ENCODE measurements at places on chromosomes 1 and 21.

GRCh38 chr1:94979656-94980581 is 53.0 kb upstream of the CNN3 start:
- no peak for DNase-seq

GRCh38 chr1:186927884-186928283 is 99.1 kb downstream of the PLA2G4A start:
- no peak for DNase-seq

- no peak for DNase-seq
Observed at GRCh38 chr1:212351588-212352362, 62.9 kb downstream of the PACC1 start.

GRCh38 chr1:183945428-183946319 is 91.9 kb downstream of the COLGALT2 start:
- no peak for DNase-seq

- no peak for DNase-seq
Observed at GRCh38 chr1:110165761-110166231, 15.5 kb downstream of the SLC6A17 start.

DNA sequence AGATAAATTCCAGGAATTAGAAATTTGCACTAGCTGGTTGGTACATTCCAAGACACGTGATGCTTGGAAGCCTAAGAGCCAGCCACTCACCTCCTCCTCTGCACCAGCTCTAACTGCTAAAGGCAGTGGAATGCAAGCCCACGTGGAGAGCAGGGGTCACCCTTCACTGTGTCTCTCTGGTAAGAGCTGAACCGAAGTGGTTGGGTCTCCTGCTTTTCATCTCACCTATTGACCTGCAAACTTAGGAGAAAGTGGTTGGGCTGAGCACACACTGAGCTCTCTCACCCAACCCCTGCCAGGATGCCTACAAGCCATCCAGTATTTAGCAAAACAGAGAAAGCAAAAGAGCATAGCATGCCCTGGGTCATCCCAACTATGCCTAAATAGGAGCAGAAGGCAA is 19.3 kb downstream of the HAO2 start:
- DNase-seq, result no peak

DNA sequence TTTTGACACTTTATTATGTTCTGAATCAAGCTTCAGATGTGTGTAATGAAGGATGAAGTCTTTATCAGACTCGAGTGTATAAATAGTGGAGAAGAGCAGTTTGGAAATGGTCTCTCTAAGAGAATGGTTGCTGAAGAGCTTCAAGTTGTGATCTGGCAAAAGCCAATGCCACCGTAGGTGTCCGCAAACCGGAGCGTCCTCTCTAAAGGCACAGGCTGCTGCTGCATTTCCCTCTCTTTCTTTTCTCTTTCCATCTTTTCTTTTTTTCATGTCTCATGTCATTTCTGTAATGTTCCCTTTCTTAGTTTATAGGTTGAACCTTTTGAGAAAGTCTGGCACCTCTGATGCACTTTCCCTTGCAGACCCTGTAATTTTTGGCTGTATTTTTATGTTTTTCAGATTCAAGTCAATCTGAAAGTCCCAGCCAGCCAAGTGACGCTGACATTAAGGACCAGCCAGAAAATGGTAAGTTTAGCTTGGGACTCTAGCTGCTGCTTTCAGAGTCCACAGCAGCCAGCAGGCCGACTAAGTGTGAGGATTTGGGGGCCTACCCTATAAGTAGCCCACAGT is 194.8 kb downstream of the NFIA start:
- no peak for DNase-seq

- DNase-seq, result peak; percentile 46
Observed at GRCh38 chr1:115062542-115063004, 26.7 kb downstream of the TSPAN2 start.

DNA sequence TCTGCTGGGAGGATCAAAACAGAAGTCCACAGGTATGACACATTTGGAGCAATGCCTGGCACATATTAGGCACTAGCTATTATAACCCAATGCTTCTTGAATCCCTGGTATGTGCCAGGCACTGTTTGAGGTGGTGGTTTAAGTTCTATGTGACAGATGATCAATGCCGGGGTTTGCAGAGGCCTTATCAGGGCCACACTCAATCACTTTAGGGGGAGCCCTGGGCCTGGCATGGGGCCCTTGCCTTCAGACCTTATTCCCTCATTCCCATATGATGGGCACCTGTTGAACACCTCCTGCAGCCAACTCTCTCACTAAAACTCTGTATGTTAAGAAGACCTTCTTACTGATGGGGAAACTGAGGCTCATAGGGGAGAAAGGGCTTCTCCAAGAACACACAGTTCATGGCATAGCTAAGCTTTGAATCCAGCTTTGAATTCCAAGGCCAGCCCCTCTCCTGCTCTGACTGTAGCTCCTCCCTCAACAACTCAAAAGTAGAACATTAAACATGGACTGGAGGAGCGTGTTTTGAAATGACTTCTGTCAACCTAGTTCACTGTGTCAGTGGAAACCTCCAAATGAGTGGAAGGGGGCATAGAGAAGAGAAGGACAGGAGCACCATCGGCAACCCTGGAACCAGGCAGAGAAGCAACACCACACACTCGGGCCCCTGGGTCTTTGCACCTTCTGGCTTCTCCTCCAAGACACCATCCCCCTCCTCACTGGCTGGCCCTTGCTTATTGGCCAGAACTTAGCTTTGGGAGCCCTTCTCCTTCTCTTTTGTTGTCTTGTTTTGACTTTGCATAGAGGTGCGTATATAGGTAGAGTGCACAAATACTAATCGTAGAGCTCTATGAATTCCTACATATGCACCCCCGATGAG is 6.6 kb upstream of the IFFO2 start:
- no peak for DNase-seq

GRCh38 chr1:228396770-228397662 is 9.6 kb downstream of the TRIM11 start:
- no peak for DNase-seq

- no peak for DNase-seq
Observed at GRCh38 chr1:168148916-168149315, 12.2 kb upstream of the GPR161 start.

- DNase-seq, result no peak
Observed at GRCh38 chr1:7621334-7622219, 149.5 kb upstream of the VAMP3 start.

Data from KG1 (cell line).